OCI-LY7 (cell line): ENCODE measurements at places on chromosomes 3 and 15. TPM values are rescaled to one million over a fixed set of nuclear protein-coding genes. Genes with fewer than 3 reads are reported as not detected.
A peak's percentile ranks its signal among the peaks of the same experiment; 100 is the strongest.

The SMAD6 gene
- 11.8 and 14.6 TPM in 2 replicates for total RNA-seq

The SLC4A7 gene
- total RNA-seq = 31.9 and 35.6 TPM in 2 replicates

The MYRIP gene
- not detected in 2 replicates for total RNA-seq

The SPINK8 gene
- total RNA-seq = not detected in 2 replicates

The ADAMTSL3 gene
- 0.18 TPM in 1 of 2 replicates, not detected in the other for total RNA-seq

The BRPF1 gene
- 31.5 and 35.5 TPM in 2 replicates for total RNA-seq

The LMAN1L gene
- 0.37 and 0.38 TPM in 2 replicates for total RNA-seq

The ACSBG1 gene
- 0.30 and 0.52 TPM in 2 replicates for total RNA-seq

The TMEM115 gene
- total RNA-seq = 16.2 and 17.1 TPM in 2 replicates

The VGLL3 gene
- total RNA-seq = not detected in 2 replicates

DNA sequence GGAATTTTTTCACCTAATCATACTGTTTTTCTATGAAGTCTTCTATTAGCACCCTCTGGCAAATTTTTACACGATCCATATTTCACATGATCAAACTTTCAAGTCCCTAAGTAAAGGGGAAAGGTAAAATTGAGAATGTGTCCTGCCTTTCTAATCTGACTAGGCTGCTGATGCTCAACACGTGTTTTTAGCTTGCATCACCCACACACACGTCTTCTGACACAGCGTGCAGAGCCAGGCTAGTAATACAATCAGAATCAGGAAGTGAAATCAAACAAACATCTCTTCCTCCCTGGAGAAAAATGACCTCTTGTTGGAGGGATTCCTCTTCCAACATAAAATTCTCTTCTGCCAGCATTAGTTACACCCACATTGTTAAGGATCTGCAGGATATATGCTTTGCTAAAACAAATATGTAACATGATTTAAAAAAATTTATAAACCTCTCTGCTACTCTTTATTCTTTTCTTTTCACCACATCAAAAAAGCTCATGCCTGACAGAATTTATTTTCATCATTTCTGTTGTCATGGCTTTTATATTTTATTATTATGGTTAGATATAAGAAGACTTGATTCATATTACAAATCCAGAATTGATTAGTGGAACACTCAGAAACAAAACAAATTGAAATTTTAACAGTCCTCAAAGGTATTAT is 122.4 kb downstream of the RAP2B start:
- peak; percentile 16 for DNase-seq

DNA sequence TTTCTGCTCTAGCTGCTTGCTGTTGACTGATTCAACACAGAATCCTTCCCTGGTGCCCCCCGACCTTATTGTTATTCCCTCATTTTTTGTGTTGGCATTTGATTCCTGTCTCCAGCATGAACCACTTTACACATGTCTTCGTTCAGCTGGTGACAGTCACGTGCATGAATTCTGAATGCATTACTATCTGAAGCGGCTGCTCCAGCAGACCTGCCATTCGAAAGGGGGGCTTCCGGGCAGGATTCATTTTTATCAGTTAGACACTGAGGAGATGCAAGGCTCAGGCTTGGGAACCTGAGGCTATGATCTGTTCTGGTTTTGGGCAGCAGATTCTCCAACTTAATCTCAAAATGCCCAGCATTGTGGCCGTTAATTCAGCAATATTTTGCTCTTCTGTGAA is 336.2 kb downstream of the EPHB1 start:
- no peak for DNase-seq

GRCh38 chr3:66633402-66634381 is 132.9 kb upstream of the LRIG1 start:
- DNase-seq = no peak

DNA sequence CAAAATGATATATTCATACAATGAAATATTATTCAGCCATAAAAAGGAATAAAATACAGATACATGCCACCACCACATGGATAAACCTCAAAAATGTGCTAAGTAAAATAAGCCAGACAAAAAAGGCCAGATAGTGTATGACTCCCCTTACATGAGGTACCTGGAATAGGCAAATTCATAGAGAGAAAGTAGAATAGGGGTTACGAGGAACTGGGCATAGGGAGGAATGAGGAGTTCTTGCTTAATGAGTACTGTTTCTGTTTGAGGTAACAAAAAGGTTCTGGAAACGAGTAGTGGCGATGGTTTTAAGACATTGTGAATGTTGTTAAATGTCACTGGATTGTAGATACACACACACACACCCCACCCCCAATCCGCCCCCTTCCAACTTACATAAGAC is 8.2 kb downstream of the RAF1 start:
- DNase-seq = no peak

DNA sequence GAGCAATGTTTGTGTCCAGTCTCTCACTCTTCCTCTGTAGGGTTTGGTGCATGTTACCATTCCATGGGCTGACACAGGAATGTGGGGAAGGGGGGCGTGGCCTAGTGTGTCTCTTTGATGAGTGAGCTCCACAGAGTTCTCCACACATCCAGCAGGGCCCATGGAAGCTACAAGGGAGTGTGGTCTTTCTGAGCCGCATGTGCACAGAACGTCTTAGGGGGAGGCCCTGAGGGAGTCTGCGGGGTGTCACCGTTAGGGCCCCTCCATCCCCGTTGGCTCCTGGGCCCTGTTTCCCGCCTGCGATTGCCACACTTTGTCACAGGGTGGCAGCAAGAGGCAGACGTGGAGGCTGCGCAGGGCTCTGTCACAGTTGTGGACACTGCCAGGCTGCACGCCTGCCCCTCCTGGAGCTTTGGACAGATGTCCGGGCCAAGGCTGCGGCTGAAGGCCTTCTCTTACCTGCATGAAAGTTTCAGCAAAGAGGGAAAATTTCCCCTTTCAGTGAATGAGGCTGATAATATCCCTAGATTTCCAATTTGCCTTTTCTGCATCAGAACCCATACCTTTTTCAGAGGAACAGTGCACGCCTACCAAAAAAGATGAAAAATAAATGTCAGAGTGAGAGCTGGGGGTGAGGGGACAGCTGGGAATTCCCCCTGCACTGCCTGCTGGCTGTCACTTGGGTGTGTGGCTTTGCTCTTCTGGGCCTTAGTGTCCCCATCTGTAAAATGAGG is 24.3 kb downstream of the CACNA2D3 start:
- peak; percentile 14 for DNase-seq

DNA sequence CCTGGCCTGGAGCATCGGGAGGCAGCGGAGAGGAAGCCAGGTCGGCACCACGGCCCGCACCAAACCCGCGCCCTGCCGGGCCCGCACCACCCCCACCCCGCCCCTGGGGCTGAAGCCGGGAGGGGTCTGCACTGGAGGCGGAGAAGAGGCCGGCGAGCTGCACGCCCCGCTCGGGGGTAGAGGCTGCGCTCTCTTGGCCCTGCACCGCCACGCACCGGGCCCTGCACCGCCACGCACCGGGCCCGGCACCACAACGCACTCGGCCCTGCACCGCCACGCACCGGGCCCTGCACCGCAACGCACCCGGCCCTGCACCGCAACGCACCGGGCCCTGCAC is 41.4 kb downstream of the MUC20 start:
- DNase-seq = no peak

DNA sequence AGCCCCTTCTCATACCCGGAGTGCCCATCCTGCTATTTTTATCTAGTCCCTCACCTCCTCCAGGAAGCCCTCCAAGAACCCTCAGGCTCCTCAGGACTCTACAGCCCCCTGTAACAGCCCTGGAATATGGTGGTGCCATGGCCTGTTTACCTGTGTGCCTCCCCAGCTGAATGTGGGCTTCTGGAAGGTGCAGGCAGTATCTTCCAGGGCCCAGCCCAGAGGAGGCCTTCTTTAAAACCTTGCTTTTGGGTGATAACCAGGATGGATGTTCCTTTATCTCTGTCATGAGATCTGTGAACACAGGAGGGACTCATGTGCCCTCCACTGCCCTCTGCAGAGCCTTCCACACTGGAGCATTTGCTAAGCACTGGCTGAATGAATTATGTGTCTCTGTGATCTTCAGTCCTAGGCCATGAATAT is 36.7 kb upstream of the MRPS22 start:
- no peak for DNase-seq

GRCh38 chr15:67120839-67121643 is 55.6 kb downstream of the SMAD3 start:
- no peak for DNase-seq

DNA sequence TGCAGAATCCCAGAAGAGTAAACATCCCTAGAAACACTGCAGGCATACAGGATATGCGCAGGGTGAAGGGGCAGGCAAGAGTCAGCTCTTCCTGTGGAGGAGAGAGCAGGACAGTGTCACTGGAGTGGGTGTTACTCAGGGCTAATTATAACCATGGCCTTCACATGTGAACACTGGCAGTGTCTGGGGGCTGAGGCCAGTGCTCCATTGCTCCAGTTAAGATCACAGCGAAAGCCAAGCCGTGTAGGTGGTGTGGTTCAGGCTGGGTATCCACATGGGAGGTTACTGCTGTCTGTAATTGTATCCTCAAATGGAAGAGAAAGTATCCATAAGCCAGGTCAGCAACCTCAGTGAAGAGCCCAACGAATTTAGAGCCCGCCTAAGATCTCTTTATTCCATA is 84.6 kb downstream of the MESD start:
- no peak for DNase-seq

DNA sequence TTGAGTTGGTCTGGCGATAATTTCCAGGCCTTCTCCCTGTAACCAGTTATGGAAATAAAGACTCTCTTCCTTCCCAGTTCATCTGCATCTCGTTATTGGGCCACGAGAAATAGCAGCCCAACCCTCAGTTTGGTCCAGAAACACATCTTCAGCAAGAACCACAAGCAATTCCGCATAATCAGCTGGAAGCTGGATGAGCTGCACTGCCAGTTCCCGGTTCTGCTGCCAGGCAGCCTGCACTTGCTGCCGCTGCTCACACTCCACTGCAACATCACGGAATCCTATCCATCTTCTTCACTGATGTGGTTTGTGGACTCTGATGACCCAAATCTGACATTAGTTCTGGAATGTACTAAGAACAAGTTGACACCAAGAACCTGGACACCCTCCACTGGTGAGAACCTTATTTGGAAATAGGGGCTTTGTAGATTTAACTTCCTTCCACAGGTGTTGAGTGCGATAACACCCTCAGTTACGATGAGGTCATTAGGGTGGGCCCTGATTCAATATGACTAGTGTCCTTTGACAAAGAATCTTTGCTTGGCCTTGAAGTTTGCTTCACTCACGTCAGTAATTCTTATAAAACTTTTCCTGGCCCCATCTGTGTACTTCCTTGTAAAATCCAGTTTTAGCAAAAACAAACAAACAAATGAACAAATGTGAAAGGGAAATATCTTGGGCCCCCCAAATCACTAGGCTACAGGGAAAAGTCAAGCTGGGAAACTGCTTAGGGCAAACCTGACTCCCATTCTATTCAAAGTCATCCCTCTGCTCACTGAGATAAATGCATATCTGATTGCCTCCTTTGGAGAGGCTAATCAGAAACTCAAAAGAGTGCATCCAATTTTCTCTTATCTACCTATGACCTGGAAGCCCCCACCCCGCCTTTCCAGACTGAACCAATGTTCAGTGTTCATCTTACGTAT is 221.9 kb upstream of the PROK2 start:
- no peak for DNase-seq

DNA sequence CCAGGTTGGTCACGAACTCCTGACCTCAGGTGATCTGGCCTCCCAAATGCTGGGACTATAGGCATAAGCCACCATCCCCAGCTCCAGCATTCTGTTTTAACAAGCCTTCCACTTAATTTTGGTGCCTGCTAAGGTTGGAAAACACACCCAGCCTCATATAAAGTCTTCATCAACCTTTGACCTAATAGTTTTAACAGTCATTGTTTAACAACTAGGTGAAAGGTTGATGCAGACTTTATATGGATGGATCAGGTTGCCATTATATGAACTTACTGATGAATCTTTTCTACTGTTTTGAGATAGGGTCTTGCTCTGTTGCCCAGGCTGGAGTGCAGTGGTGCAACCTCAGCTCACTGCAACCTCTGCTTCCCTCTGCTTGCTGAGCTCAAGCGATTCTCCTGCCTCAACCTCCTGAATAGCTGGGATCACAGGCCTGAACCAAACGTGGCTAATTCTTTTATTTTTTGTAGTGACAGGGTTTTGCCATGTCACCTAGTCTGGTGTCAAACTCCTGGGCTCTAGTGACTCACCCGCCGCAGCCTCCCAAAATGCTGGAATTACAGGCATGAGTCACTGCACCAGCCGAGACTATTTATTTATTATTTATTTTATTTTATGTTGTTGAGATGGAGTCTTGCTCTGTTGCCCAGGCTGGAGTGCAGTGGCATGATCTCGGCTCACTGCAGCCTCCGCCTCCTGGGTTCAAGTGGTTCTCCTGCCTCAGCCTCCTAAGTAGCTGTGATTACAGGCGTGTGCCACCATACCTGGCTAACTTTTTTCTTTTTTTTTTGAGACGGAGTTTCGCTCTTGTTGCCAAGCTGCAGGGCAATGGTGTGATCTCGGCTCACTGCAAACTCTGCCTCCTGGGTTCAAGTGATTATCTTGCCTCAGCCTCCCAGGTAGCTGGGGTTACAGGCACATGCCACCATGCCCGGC is 3.1 kb upstream of the RPAP1 start:
- DNase-seq = no peak

GRCh38 chr3:66473181-66473580 is 27.6 kb downstream of the LRIG1 start:
- no peak for DNase-seq

DNA sequence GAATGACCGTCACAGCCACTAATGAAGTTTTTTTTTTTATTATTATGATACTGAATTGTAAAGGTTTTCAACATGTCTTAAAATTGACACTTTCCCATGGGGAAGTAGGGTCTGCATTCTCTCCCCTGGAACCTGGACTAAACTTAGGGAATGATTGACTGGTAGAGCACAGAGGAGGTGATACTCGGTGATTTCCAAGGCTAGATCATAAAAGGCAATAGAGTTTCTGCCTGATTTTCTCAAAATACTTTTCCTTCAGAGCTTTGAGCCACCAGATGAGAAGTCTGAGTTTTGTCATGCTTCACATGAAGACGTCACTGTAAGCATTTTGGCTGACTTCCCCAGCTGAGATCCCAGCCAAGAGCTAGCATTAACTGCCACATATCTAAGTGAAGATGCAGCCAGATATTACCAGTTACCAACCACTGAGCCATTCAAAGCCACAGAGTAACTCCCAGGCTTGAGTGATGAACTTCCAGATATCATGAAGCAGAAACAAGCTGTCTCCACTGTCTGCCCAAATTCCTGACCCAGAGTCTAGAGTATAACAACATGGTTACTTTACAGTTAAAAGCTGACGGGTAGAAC is 105.8 kb downstream of the LSAMP start:
- no peak for DNase-seq

- no peak for DNase-seq
Measured at GRCh38 chr3:197830967-197831313, 39.9 kb downstream of the LRCH3 start.
